ENCODE measurements at places on chromosomes 2 and 18. TPM values are rescaled to one million over a fixed set of nuclear protein-coding genes. Genes with fewer than 3 reads are reported as not detected.

The ARHGEF4 gene
- 16.1 TPM for total RNA-seq

The IL36G gene
- not detected for total RNA-seq

- DNase-seq, result peak; percentile 46
Observed at GRCh38 chr2:191382801-191383200, 137.6 kb downstream of the MYO1B start.

DNA sequence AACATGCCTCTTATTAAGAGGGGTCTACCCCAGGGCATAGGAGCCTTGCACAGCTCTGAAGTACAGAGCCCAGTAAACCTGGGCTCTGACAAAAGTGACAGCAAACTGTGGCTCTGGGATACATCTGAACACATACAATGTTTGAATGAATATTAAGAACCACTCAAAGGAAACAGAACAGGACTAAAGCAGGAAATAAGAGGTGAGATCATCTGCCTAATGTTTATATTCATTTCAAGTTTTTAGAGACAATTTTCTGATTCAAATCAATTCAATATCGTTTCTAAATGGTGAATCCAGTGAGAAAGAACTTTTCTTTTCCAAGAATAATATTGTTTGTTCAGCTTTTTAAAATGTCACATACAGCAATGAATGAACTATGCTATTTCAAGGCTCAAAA lies 136.7 kb upstream of the CAVIN2 start:
- no peak for DNase-seq

GRCh38 chr2:201496785-201497184 lies 45.2 kb downstream of the STRADB start:
- DNase-seq, result no peak

DNA sequence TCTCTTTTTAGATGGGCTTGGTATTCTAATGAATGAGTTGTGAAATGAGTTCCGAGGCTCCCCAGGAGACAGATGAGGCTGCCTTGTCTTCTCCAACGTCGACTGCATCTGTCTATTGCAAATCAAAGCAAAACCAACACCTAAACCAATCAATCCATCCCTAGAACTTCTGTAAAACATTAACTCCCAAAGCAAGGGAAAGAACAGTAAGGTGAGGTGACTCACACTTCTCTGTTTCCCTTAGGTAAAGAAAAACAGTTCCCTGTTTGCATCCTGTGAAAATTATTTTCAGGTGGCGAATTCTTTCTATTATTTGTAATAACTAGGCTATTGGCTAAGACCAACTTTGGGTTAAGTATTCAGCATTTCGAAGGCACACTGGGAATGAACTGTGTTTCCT lies 249.4 kb downstream of the EPHA4 start:
- DNase-seq, result no peak

DNA sequence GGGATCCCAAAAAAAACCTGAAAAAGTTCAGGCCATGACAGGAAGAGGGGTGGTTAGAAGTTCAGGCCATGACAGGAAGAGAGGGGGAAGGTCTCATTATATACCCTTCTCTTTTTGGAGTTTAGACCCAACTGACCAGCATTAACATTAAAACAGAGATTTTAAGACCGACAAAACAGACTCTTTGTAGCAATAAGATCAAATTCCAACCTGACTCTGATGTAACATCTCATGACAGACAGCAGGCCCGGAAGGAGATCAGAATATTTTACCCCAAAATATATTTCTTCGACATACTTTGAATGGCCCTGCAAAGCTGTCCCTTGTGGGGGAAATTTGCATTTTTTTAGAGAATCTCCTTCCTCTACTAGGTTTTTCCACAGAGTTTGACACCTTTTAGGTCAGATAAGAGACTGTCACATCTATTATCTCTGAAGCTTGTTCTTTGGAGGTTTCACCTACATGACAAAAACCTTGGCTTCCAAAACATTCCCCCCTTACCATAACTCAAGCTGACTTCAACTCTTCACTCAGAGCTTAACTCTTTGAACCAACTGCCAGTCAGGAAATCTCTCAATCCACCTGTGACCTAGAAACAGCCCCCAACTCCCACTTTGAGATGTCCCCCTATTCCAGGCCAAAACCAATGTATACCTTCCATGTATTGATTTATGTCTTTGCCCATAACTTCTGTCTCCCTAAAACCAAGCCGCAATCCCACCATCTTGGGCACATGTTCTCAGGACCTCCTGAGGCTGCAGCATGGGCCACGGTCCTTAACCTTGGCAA lies 51.0 kb upstream of the B3GNT2 start:
- no peak for DNase-seq

GRCh38 chr18:34867520-34867919 lies 157.4 kb downstream of the DTNA start:
- no peak for DNase-seq

DNA sequence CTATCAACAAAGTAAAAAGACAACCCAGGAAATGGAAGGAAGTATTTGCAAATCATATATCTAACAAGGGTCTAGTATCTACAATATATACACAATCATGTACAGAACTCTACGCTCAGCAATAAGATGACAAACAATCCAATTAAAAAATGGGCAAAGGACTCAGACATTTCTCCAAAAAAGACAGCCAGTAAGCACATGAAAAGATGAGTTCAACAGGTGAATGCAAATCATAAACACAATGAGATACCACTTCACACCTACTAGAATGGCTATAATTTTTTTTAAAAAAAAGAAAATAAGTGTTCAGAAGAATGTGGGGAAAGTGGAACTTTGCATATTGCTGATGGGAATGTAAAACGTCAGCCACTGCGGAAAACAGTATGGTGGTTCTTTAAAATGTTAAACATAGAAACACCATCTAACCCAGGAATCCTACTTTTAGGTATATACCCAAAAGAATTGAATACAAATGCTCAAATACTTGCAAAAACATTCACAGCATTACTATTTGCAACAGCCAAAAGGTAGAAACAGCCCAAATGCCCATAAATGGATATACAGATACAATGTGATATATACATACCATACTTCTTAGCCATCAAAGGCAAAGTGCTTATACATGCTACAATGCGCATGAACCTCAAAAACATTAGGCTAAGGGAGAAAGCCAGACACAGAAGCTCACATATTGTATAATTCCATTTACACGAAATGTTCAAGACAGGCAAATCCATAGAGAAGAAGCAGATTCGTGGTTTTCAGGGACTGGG lies 121.2 kb downstream of the CABYR start:
- no peak for DNase-seq

DNA sequence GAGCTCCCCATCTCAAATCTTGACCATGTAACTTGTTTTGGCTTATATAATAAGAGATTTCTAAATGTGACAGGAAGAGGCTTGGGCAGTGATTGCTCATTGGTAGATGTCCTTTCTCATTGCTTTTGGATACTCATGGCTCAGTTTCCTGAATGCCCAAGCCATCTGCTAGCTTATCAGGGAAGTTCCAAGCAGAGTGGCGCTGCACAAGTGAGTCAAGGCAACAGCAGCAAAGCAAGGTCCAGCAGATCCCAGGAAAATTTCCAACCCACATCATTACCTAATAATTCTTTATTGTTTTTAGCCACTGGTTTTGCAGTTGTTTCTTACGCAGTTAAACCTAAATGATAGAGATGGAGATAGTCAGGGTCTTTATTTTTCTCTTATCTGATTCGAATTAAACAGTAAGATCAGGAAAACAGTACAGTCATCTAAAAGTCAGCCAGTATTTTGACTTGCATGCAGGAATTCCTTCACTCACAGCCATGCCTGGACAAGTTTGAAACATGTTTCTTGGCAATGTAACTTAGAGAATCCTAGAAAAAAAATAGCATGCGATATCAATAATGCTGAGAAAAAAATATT lies 349.7 kb upstream of the TMEFF2 start:
- no peak for DNase-seq

GRCh38 chr2:122519366-122519765 lies 763.9 kb downstream of the TSN start:
- DNase-seq, result no peak
